ENCODE measurements at places on chromosomes 2 and 18.

DNA sequence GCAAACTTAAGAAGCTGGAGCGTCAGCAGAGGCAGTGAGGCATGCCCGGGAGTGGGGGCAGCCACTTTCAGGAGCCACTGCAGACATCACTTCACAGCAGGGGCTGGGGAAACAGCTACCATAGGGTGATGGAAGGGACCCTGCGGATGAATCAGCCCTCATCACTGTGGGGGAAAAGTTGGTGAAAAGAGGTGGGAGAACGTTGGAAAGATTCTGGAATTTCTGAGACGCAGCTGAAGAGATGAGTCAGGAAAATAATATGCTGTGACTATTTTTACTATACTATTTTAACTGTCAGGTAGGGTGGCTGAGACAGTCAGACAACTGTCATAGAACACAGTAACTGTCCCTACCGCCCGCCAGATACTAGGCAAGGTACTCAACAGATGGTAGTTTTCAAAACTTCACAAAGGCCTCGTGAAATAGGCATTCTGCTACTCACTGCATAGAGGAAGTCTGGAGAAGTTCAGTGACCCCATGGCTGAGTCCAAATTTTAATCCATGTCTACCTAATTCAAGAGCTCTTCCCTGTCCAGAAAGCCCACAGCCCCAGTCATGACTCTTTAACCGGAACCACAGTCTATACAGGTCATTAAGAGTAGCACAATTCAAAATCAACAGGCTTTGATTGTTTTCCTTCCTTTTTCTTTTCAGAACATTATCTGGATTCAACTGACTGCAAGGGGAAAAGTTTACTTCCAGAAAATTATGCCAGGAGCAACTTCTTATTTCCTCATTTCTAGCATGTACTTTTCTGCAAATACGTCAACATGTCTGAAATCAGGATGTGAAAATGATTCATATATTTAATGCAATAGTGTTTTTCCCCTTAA lies 39.3 kb upstream of the EPB41L3 start:
- no peak for DNase-seq

GRCh38 chr2:109369671-109370191 lies 240.7 kb downstream of the SH3RF3 start:
- DNase-seq: no peak

DNA sequence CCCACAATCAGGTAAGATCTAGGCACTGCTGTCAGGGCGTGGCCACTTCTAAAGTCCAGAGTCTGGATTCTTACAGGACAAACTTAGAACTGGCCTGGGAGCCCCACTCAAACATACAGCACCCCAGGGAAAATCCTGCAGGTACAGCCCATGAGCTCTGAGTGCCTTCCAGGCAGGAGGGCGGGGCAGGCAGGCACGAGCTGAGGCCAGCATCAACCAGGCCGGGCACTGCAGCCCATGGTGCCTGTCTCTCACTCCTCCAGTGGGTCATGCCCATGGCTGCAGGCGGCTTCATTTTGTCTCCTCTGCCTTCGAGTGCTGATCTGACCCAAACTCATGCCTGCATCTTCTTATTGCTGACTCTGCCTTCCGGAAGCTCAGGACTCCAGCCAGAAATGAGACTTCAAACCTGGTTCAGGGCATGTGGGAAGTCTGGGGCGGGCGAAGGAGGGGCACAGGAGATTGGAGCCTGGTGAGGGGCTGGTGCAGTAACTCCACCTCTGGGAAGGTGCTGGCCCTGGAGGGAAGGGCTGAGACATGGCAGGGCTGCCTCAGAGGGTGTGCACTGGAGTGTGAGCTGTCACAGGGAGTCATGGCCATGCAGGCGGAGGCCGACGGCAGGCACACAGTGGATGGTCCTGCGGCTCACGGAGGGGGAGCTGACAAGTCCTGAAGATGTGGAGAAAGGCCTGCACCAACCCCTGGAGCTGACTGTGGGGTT lies 40.5 kb downstream of the HS6ST1 start:
- DNase-seq: no peak

- DNase-seq: no peak
These were observed 142.3 kb upstream of the NCKAP5 start for GRCh38 chr2:133710613-133711012.

DNA sequence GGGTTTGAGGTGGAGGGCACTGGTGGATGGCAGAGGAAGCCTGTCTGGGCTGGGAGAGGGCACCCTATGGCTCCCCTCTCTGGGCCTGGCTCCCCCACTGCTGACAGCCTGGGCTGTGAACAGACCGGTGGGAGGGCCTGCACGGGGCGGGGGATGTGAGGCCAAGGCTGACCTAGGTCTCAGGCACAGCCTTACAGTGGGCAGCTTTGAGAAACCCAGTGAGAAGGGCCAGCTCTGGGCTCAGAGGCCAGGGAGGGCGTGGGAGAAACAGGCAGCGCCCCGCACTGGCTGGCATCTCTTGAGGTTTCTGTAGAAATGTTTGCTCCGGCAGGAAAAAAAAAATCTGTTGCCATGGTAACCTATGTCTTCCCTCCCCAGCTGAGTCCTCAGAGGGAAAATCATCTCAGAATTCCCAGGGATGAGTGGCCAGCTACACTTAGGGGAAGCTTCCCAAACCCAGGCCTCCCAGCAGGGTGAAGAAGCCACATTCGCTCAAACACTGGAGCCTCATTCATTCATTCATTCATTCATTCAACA lies 71.7 kb upstream of the TAF1B start:
- DNase-seq: no peak

DNA sequence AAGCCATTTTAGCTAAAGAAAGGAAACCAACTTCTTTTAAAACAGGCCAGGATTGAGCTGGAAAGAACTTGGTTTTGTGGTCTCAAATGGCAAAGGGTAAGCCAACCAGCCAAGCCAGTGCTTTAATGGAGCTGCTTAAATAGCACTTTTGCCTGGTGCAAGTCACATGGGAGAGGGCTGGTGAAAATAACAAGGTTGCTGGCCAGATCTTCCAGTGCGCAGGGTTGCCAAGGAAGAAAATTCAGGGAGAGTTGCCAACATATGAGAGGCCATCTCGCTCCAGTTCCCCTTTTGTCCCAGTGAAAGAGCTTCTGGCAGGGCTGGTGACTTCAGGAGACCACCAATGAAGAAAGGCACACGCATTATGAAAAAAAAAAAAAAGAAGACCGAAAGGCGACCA lies 57.3 kb downstream of the IRS1 start:
- no peak for DNase-seq

DNA sequence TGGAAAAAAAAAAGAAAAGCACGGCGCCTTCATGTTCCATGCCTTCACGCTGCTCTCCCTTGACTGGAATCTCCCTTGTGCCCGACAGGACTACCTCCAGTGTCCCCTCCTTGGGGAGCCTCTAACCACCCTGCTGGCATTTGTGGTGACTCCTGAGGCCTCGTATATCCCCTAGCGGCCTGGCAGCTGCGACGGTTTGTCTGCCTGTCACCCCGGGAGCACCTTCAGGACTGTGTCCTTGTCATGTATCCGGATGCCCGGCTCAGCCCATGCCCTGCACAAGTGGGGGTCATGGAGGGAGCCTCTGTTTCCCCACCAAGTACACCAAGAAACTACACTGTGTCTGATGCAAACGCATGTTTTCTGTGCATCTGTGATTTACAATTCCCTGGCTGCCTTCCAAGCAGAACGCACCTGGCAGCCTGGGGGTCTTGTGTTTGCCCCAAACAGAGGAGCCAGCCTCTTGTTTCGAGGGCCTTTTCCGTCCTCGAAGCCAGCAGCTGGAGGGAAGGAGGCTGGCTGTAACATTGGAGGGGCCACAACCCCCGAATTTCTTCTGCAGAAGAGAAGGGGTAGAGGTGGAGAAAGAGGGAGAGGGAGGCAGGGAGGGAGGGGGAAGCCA lies 18.9 kb downstream of the TWIST2 start:
- no peak for DNase-seq

DNA sequence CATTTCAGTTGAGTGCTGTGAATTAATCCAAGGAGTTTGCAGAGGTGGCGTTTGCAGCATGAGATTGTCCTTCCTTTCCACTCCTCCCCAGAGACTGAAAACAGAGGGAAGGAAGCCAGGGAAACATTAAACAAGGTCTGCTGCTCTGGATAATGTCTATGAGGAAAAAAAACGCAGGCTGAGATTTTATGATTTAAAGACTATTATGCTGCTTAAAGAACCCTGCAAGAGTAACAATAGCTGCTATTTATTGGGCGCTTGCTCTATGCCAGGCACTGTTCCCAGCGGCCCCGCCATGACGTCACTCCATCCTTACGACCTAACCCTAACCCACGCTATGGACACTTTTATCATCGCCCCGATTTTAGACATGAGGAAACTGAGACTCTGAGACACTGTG lies 222.4 kb downstream of the BCL2 start:
- DNase-seq: no peak

- no peak for DNase-seq
These were observed 279.0 kb downstream of the CALCRL start for GRCh38 chr2:187168720-187169713.

- DNase-seq: no peak
These were observed 147.8 kb upstream of the MAP3K20 start for GRCh38 chr2:172927641-172928357.

DNA sequence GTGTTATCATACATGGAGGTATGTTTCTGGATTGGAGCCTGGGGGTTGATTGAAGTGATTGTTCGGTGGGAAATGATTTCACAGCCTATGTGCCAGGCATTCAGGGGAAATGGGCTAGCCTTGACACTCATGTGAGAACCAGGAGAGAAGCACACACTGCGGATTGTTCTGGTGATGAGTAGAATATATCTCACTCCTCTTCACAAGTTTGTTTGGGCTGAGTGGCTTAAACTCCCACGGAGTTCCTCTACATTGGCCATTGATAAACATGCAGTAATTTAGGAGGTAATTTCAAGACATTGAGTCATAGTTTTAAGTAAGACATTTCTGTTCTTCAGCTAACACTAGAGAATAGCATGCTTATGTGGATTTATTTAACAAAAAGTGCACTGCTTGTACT lies 498.9 kb upstream of the NETO1 start:
- DNase-seq: no peak

GRCh38 chr2:158967731-158968395 lies 577 bp upstream of the TANC1 start:
- no peak for DNase-seq

- no peak for DNase-seq
These were observed 25.2 kb upstream of the GPR55 start for GRCh38 chr2:230949966-230950873.

DNA sequence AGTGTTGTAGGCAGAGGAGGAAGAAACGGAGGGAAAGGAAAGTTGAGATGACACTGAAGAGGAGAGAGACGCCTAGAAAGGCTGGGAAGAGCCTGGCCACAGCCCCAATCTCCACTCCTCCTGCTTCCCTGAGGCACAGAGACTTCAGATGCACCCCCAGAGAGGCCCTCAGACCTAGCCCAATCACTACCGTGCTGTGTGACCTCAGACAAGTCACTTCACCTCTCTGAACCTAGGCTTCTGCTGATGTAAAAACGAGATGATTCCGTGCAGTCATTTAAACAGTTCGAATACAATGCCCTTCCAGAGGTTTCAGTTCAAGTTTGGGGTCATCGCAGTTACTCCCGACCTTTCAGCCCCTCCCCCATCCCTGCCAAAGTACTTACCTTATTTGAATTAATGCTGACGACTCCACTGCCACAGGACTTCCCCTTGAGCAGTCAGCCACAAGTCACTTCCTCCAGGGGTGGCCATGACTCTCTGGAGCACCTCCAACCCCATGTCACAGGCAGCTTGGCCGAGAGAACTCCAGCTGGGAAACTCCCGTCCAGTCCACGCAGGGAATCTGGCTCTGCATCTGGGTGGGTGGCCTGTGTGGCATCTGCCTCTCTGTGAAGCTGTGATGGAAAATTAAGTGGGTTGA lies 105.2 kb upstream of the ID2 start:
- no peak for DNase-seq

DNA sequence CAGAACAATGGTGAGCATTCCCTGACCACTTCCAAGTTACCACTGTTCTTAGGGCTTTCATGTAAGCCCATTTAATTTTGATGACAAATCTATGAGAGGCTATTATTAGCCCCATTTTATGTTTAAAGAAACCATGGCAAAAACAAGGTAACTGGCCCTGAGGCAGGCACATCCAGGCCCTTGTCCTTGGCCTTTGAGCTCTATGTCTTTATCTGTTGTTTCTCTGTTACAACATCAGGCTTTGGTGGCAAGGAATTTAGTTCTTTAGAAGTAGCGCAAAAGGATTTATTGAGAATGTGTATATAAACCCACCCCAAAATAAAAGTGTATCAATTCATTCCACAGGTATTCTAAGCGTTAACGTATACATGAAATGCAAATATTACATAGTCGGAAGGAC lies 257.1 kb downstream of the HNMT start:
- no peak for DNase-seq

GRCh38 chr2:227661025-227661649 lies 5.5 kb upstream of the SCYGR5 start:
- DNase-seq: no peak

DNA sequence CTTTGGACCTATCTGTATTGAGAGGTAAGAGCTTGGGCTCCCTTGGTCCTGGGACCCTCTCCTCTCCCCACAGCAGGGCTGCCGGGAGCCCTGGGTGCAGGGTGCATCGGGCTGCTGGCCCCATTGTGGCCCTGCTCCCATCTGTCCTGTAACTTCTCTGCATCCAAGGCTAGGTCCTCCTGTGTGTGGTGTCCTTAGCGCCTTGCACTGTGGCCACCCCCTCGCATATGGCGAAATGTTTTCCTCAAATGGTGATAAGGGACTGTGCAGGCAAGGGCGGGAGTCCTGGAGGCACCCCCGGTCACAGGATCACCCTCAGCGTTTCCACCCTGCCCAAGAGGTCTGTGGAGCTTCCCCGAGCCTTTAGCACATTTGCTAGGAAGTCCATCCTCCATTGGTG lies 208.2 kb downstream of the SH3RF3 start:
- no peak for DNase-seq

GRCh38 chr2:235665661-235666212 lies 171.9 kb downstream of the AGAP1 start:
- DNase-seq: no peak

DNA sequence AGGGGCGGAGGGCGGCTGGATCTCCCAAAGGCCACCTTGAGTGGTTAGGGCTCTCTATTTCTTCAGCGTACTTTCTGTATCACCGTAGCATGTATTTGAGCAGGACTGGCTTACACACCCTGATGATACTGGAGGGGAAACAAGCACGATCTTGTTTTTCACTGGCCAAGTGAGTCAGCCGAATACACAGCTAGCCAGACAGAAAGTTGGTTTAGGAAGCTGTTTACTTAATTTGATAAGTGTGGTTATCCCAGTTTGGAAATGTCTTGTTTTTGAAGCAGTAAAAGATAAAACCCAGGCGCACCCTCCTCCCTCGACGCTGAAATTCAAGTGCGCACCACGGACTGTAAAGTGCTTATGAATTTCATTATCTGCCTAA lies 582 bp downstream of the RIOK3 start:
- no peak for DNase-seq

All from stimulated activated CD4-positive, alpha-beta T cell treated with anti-CD3 and anti-CD28 coated beads, Interleukin-15, amount 100 ng/mL, for 1 hour (primary cell).